Left ventricle myocardium inferior (tissue), 1 donor: ENCODE measurements at places on chromosomes 13 and 19.

- no peak for DNase-seq
These were observed 1.9 kb downstream of the KLF12 start for GRCh38 chr13:74132152-74132775.

DNA sequence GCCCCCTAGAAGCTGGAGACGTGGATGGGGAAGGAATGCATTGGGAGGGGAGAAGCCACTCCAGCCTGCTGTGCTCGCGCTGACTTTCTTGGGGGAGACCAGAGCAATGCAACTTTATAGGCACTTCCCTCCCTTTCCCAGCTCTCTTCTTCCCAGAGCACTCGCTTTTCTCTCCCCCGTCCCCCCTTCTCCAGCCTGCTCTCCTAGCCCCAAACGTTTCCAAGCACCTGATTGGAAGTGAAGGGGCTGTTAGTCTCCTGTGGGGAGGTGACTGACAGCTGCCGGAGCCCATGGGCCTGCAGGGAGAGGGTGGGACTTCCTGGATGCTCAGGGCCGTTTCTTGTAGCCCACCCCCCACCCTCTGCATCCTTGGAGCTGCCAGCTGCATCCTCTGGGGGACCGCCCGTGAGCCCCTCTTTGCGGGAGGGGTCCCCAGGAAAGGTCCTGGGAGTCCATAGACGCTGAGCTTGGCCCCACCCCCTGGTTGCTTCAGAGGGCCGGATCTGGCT, 2.5 kb downstream of the HDGFL2 start:
- no peak for DNase-seq

DNA sequence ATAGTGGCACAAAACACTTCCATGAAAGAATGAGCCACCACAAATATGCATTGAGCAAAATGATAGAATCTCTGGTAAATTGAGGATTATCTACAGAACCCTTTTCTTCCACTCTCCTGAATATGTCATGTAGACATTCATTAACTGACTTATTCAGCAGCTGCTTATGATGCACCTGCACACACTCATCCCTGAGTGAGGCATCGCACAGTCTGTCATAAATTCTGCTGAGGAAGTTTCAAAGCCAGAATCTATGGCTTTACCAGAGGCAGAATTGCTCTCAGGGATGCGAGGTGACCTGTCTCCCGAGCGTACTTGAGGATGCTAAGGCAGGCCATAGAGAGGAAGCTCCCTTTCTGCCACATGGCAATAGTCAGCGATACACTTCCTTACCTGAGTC, 1090.2 kb downstream of the UQCRFS1 start:
- no peak for DNase-seq

DNA sequence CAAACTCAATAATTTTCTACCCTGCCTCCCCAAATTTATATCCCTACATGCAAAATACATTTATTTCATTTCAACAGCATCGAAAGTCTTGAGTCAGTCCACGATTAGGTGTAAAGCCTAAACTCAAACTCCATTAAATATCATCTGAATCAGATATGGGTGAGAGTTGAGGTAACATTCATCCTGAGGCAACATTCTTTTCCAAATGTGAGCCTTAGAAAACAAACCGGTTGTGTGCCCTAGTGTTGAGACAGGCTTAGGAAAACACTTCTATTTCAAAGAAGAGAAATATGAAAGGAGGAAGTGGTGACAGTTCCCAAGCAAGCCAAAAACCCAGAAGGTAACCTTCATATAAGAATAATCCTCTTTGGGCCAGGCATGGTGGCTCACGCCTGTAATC, 12.1 kb upstream of the ZNF441 start:
- DNase-seq: no peak

DNA sequence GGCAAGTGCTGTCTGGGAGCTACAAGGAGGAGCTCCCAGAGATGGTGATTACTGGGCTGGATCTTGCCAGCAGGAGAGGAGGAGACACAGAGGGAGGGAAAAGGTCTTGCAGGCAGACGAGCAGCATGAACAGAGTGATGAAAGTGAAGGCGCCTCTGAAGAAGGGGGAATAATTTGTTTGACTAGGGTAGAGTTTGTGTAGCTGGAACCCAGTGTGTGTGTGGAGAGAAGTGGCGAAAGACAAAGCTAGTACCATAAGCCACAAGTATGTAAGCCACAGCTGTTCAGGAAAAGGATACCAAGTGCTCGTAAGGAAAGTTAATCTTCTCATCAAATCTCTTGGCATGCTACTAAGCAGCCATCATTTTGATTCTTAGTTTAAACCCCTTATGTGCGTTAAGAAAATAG, 5.4 kb downstream of the FLT1 start:
- DNase-seq: no peak

GRCh38 chr19:18117364-18117691, 19.8 kb downstream of the MAST3 start:
- no peak for DNase-seq

GRCh38 chr19:4304538-4305256, at the start of gene FSD1:
FSD1 (plus strand) TSS chr19:4304598; CDS start chr19:4304747, 149 bp downstream.
- DNase-seq: no peak

GRCh38 chr19:5078666-5079065, 109.8 kb downstream of the KDM4B start:
- peak; percentile 46 for DNase-seq

DNA sequence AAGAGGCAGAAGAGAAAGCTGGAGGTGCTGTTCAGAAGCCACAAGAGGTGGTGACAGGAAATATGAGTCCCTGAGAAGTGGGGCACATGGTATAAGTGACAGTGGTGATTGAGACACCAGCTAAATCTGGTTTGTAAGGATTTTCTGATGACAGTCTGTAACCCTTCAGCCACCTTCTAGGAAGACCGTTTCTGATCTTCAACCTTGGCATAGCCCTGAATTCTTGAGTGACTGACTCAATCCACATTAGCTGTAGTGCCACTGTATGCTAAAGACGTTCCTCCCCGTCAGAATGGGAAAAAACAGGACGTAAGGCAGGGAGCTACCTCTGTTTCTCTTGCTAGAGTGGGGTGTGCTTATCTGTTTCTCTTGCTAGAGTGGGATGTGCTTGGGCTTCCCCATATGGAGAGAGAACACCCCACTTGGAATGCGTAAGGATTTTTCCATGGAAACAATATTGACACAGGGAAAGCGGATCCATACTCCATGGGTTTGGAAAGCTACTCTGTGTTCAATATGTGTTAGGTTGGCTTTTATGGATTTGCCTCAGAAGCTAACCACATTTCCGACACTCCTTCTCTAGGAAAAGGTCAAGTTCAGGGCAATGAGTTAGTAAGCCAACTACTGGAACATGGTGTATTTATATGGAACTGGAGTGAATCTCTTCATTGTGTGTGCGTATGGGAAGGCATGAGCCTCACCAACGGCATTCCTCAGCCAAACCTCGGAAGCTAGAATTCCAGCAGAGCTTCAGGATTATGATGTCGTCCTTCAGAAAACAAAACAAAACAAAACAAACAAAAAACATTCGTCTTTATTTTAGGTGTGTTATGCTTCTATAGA, 948.8 kb upstream of the SLC10A2 start:
- DNase-seq: no peak

GRCh38 chr13:53200498-53201453, 172.2 kb downstream of the OLFM4 start:
- DNase-seq: peak; percentile 23

GRCh38 chr13:45678282-45678681, 23.8 kb upstream of the CBY2 start:
- DNase-seq: no peak
